Esophagus squamous epithelium (tissue), 5 donors: ENCODE measurements at places on chromosomes 3 and 15.

- no peak for DNase-seq
Observed at GRCh38 chr15:84748274-84749110, at the start of gene ZNF592. Gene ZNF592, plus strand, starts transcription at chr15:84748592. Its CDS starts 34,084 bp downstream, at chr15:84782676.

- DNase-seq: no peak
Observed at GRCh38 chr15:76994971-76995945, at the start of gene PSTPIP1. Gene PSTPIP1, plus strand, starts transcription at chr15:76995126. Its CDS starts 448 bp downstream, at chr15:76995574.

- DNase-seq: no peak
Observed at GRCh38 chr3:37984596-37984995, 6.0 kb upstream of the VILL start.

GRCh38 chr15:40192942-40193341 is 32.1 kb downstream of the BUB1B start:
- DNase-seq: no peak

GRCh38 chr3:145739926-145740325 is 421.1 kb downstream of the PLOD2 start:
- DNase-seq: no peak

- DNase-seq: no peak
Observed at GRCh38 chr3:129618901-129619671, 12.6 kb upstream of the PLXND1 start.

DNA sequence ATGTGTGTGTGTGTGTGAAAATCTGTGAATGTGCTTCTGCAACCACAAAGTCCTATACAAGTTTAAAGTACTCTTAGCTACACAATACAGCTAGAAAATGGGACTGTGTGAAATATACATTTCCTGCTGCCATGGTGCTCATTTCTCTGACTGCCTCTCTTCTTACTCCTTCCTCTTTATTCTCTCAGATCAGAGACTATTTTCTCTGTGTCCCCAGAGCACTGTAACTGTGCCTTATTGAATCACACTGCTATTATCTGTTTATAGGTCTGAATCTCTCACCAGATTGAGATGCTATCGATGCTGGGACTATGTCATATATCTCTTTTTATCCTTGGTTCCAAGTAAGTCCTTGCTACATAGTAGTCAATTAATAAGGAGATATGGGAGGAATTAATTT is 217.9 kb upstream of the SLCO3A1 start:
- no peak for DNase-seq

DNA sequence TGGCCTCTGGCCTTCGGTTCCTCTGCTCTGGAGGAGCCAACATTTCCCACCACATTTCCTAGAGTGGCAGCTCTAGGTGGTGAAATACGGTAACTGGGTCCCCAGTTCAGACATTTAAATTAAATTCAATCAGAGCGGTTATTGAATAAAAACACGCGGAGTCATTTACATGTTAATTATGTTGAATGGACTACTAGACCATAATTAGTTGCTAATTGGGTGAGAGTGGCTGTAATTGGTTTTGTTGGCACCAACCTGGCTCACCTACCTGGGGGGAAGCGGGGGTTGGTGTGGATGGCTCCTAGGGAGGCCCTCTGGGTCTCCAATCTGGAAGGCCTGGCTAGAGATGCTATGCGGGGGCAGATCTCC is 12.7 kb downstream of the SEMA3F start:
- no peak for DNase-seq

DNA sequence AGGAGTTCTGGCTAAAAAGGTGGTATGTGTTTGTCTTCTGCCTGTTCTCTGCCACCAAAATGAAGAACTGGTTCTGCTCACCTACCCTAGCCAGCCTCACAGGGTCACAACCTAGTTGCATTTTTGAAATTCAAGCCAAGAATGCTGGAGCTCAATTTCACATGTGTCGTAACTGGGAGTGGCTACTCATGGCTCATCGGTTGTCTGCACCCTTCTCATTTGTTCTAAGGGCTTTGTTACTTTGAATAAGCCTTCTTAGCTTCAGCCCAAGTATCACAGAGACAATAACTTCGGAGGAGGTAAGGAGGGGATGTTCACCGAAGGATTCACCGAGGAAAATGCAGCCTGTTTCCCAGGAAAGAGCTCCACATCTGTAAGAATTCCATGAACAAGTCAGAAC is 134.3 kb upstream of the RARB start:
- no peak for DNase-seq

DNA sequence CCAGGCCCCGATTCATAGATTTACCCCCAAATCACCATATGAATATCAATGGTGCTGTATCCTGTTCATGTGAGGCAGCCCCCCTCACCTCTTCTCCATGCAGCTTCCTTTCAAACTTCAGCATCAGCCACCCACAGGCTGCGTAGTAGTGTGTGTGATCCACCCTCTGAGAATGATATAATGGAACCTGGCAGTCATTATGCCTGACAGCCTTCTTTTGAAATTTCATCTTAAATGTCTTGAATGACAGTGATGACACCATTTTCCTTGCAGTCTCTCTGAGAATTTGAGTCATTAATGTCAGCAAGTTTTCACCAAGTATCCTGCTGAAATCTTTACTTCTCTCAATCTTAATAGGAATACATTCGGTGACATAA is 3.5 kb upstream of the CLRN1 start:
- no peak for DNase-seq

GRCh38 chr3:100131241-100131640 is 16.9 kb upstream of the FILIP1L start:
- DNase-seq: no peak

DNA sequence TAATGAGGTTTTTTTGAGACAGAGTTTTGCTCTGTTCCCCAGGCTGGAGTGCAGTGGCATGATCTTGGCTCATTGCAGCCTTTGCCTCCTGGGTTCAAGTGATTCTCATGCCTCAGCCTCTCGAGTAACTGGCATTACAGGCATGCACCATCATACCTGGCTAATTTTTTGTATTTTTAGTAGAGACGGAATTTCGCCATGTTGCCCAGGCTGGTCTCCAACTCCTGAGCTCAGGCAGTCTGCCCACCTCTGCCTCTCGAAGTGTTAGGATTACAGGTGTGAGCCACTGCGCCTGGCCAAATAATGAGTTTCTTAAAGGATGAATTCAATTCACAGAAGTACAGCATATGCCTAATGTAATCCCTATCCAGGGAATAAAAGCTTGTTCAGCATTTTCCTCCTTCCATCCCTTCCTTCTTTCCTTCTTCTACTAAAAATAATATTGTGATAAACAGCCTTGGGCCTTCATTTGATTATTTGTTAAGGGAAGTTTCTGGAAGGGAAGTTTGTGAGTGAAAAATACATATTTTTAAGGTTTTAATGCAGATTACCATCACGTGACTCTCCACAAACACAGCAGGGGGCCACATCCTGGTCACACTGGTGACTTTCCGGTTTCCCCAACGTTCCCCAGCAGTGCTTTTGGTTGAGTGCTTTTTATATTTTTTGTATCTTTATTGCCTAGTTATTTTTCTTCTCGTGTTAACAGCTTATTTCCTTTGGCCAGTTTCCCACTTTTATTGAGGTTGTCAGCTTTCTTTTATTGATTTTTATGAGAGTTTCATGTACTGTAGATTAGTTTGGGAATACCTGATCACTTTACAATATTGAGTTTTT is 116.8 kb downstream of the USP13 start:
- DNase-seq: no peak

DNA sequence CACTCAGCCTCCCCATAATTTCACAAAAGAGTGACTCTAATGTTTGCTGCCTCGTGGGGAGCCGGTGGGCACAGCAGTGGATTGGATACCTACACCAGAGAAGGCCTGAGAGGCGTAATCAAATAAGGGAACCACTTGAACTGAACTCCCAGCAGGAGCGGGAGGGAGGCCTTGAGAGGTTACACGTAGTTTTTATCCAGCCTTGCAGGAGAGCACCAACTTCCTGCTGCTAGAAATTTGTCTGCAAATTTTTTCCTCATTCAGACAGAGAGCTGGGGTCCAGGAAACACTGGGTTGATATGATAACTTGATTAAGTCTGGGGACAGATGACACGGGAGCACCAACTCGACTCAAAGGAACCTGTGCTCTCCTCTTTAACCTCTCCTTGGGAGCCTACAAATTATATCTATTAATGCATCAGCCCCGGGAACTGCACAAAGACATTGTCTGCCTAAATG is 69.8 kb downstream of the HES1 start:
- DNase-seq: no peak

DNA sequence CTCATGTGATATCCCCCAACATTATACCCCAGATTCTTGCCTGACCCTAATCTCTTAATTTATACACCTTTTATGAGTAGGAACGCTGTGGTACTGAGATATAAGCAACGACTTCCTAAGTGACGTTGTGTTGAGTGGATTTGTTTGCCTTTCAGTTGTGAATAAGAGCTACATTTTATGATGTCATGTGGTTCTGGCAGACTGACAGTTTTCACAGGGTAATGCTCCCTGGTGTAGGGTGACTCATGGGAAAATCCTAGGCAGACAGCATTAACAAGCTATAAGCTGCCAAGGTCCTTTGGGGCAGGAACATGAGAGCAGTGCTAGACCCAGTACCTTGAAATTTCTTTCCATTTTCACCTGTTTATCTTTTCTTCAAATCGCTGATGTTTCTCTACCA is 11.2 kb downstream of the C3orf52 start:
- no peak for DNase-seq

GRCh38 chr3:182802413-182803390 is 9.4 kb downstream of the ATP11B start:
- no peak for DNase-seq
